Spleen (tissue), 13 donors: ENCODE measurements at places on chromosomes 11 and 22. TPM values are rescaled to one million over a fixed set of nuclear protein-coding genes. Genes with fewer than 3 reads are reported as not detected.

- H3K4me1 ChIP-seq: no peaks in the 10 kb centered on the region
- H3K36me3 ChIP-seq: no peaks in the 10 kb centered on the region
- DNase-seq: no peak
- no peak overlapping the region for H3K4me3 ChIP-seq
- H3K27ac ChIP-seq: no peak overlapping the region
- no peaks in the 10 kb centered on the region for H3K27me3 ChIP-seq
Observed at GRCh38 chr11:102229510-102230123, 87.7 kb upstream of the BIRC3 start.

DNA sequence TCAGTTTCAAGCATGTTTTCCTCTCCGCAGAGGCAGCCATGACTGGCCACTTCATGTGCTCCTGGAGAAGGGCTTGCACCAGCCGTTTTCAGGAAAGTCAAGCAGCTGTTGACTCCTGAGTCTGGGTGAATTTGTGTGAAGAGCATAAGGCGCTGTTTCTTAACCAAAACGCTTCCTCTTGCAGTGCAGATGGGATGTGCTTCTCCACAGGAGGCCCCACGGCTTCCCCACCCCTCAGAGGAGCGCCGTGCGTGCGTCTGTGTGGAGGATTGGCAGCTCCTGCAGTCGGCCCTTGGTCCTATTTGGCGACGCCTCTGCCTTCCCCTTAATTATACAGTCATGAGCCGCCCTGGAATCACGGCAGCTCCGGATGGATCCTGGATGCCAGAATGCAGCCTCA lies 54.1 kb upstream of the B3GAT1 start:
- no peak overlapping the region for H3K4me3 ChIP-seq
- no peak for DNase-seq
- no peaks in the 10 kb centered on the region for H3K4me1 ChIP-seq
- peaks cover 64% of the 10 kb centered on the region for H3K27me3 ChIP-seq
- H3K36me3 ChIP-seq: no peaks in the 10 kb centered on the region
- no peak overlapping the region for H3K27ac ChIP-seq

DNA sequence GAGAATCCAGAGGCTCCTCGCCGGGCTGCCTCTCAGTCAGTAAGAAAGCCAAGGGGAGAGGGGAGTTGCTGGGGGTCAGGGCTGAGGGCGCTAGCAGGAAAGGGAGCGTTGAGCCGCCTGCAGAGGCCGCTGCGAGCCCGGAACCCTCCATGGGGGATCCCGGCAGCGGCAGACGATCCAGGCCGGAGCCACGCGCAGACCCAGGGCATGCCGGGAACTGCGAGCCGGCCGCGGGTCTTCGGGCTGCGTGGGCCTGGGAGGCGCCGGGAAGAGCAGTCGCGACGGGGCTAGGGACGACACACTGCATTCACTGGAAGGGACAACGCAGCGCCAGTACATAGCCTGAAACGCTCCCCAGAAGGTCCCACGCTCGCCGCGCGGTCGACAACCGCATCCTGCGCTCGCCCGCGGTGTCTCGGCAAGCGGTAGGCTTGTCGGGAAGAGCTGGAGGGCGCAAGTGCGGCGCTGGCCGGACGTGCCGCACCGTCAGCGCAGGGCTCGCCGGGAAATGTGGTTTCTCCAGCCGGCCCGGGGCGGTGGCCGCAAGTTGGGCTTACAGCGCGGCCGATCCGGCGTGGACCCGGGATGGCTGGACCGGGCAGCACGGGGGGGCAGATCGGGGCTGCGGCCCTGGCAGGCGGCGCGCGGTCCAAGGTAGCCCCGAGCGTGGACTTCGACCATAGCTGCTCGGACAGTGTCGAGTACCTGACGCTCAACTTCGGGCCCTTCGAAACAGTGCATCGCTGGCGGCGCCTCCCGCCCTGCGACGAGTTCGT lies at the start of gene LZTR1:
Gene LZTR1, plus strand, starts transcription at position 511 of the 776 bp plus-strand sequence. Its CDS starts 75 bp downstream, at position 586.
- peaks cover 36% of the 10 kb centered on the region for H3K4me1 ChIP-seq
- H3K27me3 ChIP-seq: no peaks in the 10 kb centered on the region
- peak within 1 kb of the TSS; percentile 68 for H3K4me3 ChIP-seq
- H3K27ac ChIP-seq: peak within 1 kb of the TSS; percentile 95

DNA sequence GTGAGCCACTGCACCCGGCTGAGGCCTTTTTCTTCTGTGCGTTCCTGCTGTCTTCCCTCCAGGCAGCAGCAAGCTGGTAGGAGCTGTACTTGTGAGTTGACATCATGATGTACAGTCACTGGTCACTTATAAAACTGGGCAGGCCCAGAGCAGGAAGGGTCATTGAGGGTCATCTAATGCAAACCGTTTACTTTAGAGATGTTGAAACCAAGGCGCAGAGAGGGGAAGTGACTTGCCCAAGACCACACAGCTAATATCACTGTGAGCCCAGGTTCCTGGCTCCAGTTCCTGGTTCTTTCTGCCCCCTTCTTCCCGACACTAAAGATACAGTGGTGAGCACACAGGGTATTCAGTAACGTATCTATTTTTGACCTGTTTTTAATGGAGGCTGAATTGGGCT lies 27.3 kb downstream of the PTPRJ start:
- H3K27ac ChIP-seq: no peak overlapping the region
- H3K27me3 ChIP-seq: no peaks in the 10 kb centered on the region

- no peaks in the 10 kb centered on the region for H3K36me3 ChIP-seq
- H3K27me3 ChIP-seq: no peaks in the 10 kb centered on the region
- H3K27ac ChIP-seq: peak overlapping the region; percentile 33
- H3K4me3 ChIP-seq: no peak overlapping the region
Observed at GRCh38 chr11:6737872-6738466, 33.8 kb downstream of the OR2AG2 start.

- no peaks in the 10 kb centered on the region for H3K4me1 ChIP-seq
- no peak overlapping the region for H3K4me3 ChIP-seq
- H3K27ac ChIP-seq: no peak overlapping the region
Observed at GRCh38 chr11:4164884-4165590, 70.4 kb downstream of the RRM1 start.

- no peak overlapping the region for H3K27ac ChIP-seq
- no peaks in the 10 kb centered on the region for H3K4me1 ChIP-seq
- H3K27me3 ChIP-seq: no peaks in the 10 kb centered on the region
- no peak overlapping the region for H3K4me3 ChIP-seq
Observed at GRCh38 chr11:112983887-112984286, 22.7 kb downstream of the NCAM1 start.

- no peaks in the 10 kb centered on the region for H3K36me3 ChIP-seq
- no peaks in the 10 kb centered on the region for H3K27me3 ChIP-seq
- peaks cover 45% of the 10 kb centered on the region for H3K4me1 ChIP-seq
- H3K4me3 ChIP-seq: peak overlapping the region; percentile 12
- peak overlapping the region; percentile 77 for H3K27ac ChIP-seq
Observed at GRCh38 chr22:28810821-28811491, 10.6 kb upstream of the XBP1 start.

DNA sequence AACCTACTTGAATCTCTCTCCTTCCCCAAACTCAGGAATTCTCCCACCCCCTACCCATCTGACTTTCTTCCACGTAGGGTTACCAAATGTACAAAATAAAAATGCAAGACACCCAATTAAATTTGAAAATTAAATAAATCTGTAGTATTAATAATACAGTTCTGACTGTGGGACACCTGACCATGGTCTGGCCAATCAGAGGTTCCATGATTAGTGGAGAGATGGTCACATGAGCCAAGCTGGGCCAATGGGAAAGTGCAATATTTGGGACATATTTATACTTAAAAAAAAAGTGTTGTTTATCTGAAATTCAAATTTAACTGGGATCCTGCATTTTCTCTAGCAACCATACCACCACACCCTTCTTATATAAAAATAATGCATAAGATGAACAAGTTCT lies 29.8 kb upstream of the ASPHD2 start:
- H3K4me3 ChIP-seq: no peak overlapping the region
- DNase-seq: no peak
- H3K27me3 ChIP-seq: no peaks in the 10 kb centered on the region
- no peak overlapping the region for H3K27ac ChIP-seq
- peaks cover 9% of the 10 kb centered on the region for H3K4me1 ChIP-seq
- no peaks in the 10 kb centered on the region for H3K36me3 ChIP-seq

DNA sequence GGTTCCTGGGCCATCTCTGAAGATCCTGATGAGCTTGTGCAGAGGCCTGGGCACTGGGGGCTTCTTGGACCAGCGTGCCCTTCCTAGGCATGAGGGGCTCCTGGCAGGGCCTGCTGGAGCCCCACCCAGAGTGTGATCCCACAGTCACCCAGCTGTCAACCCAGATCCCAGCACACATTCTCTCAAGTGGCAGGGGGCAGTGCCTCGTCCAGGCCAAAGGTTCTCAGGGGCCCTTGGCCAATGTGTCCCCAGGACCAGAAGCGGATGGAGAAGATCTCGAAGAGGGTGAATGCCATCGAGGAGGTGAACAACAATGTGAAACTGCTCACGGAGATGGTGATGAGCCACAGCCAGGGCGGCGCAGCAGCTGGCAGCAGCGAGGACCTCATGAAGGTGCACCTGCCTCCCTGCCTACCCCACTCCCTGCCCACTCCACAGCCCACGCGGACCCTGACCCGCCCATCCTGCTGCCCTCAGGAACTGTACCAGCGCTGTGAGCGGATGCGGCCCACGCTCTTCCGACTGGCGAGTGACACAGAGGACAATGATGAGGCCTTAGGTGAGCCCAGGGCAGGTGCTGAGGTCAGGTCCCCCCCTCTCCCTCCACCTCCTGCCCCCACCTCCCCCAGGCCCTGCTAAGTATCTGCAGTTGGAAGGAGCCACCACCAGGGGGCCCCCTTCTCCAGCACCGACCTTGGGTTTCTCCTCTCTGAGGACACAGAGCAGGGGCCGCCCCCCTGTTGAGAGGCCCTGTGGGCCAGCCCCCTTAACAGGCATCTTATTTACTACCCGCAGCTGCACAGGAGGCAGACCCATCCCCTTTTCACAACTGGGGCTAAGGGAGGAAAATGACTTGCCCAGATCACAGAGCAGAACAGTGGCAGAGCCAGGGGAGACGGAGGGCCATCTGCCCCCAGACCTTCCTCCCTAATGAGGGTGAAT lies 14.7 kb downstream of the GGA1 start:
- H3K36me3 ChIP-seq: peaks cover 38% of the 10 kb centered on the region
- H3K4me3 ChIP-seq: no peak overlapping the region
- DNase-seq: peak; percentile 93
- H3K27me3 ChIP-seq: no peaks in the 10 kb centered on the region
- H3K4me1 ChIP-seq: peaks cover 56% of the 10 kb centered on the region
- peak overlapping the region; percentile 7 for H3K27ac ChIP-seq

GRCh38 chr22:46612904-46613605 lies 7.1 kb upstream of the GRAMD4 start:
- H3K4me1 ChIP-seq: peaks cover 30% of the 10 kb centered on the region
- H3K27me3 ChIP-seq: no peaks in the 10 kb centered on the region
- H3K36me3 ChIP-seq: no peaks in the 10 kb centered on the region
- H3K27ac ChIP-seq: peak overlapping the region; percentile 77
- H3K4me3 ChIP-seq: no peak overlapping the region
- DNase-seq: peak; percentile 83

GRCh38 chr22:29727131-29727523 lies 7.3 kb downstream of the CABP7 start:
- no peaks in the 10 kb centered on the region for H3K27me3 ChIP-seq
- peaks cover 14% of the 10 kb centered on the region for H3K36me3 ChIP-seq
- H3K4me1 ChIP-seq: peaks cover 10% of the 10 kb centered on the region
- no peak overlapping the region for H3K27ac ChIP-seq

DNA sequence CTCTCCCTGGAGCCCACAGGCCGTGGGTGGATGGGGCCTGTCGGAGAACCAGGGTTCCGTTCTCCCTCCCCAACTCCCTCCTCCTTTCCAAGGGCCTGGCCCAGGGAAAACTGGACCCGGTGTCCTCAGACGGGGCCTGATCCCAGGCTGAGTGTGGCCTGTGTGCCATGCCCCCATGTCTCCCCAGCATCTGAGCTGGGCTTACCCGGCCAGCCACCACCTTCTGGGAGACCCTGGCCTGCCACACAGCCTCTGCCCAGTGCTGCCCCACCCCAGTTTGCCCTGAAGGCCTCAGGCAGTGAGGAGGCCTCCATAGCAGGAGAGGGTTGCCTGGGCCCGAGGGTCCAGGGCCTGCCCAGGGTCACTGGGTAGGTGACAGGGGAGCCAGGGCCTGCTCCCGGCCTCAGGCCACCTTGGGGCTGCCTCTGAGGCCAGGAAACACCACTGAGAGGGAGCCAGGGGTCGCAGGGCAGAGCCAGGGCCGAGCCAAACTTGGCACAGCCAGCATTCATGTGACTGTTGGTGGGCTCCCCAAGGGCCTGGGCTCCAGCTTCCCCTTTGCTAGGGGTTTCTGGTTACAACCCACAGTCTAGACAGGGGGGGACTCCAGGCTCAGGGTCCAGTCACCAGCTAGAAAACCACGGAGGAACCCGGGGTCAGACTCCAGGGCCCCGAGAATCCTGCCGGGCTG lies 590 bp upstream of the IFITM10 start:
- DNase-seq: peak; percentile 80
- H3K4me1 ChIP-seq: peaks cover 95% of the 10 kb centered on the region
- no peak overlapping the region for H3K4me3 ChIP-seq
- peaks cover 12% of the 10 kb centered on the region for H3K27me3 ChIP-seq
- peaks cover 5% of the 10 kb centered on the region for H3K36me3 ChIP-seq
- peak overlapping the region; percentile 67 for H3K27ac ChIP-seq

DNA sequence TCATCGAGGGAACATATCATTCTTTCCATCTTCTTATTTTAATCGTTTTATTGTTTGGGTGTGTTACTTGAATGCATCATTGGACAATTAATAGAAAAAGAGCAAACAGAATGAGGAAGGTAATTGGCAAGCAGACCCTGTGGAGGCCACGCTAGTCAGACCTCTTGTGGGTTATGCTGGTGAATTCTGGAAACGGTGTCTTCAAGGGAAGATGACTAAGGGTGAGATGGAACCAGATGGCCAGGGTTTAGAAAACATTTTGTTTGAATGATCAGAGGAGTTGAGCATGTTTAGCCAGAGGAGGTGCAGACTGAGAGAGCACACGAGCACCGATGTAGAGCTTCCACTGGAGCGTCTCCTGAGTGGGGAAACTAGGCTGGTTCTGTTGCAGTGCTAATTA lies 8.5 kb downstream of the ST14 start:
- no peaks in the 10 kb centered on the region for H3K27me3 ChIP-seq
- DNase-seq: no peak
- no peaks in the 10 kb centered on the region for H3K36me3 ChIP-seq
- H3K27ac ChIP-seq: no peak overlapping the region
- peaks cover 17% of the 10 kb centered on the region for H3K4me1 ChIP-seq

DNA sequence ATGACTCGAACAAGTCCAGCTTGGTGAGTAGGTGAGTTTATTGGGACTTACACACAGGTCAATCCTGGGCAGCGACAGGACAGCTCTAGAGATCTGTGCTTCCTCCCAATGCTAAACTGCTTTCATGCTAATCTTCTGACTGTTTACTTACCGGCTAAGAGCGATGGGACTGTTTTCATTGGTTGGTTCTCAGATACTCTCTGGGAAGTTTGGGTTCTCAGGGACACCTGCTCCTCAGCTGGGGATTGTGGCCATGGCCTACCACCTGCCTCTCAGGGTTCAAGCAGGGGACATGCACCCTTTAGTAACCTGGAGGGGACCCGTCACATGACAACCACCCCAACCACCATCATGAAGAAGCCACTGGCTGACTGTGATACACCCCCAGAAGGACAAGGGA lies 13.1 kb downstream of the APOL2 start:
- no peak overlapping the region for H3K4me3 ChIP-seq
- H3K27me3 ChIP-seq: no peaks in the 10 kb centered on the region
- no peaks in the 10 kb centered on the region for H3K4me1 ChIP-seq
- no peak for DNase-seq

DDT gene
- total RNA-seq: 65.1 TPM

MAP6 gene
- 3.3 TPM for total RNA-seq

WNT7B gene
- not detected for total RNA-seq

CELSR1 gene
- total RNA-seq: 4.3 TPM
